Frontal cortex (tissue), 4 donors: ENCODE measurements at places on chromosomes 3 and 15.

DNA sequence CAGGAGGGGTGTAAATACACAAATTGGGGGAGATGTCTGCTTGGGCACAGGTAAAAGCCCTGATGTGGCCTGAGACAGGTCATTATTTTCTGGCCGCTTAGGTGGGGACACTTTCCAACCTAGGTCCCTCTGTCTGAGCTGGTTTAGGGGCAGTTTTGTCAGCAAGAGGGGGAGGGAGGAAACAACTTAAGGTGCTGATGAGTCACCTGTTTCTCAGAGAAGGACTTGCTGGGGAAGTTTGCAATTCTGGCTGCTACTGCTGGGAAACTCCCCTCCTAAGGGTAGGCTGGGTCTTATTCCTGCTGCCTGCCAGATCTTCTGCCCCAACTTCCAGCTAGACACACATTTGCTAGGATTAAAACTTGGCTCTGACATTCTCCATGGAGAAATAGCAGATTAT is 4.8 kb upstream of the RHOV start:
- no peak for DNase-seq

- DNase-seq, result no peak
Observed at GRCh38 chr3:128166971-128167453, 13.7 kb downstream of the EEFSEC start.

GRCh38 chr3:56291244-56291680 is 177.0 kb downstream of the ERC2 start:
- no peak for DNase-seq

DNA sequence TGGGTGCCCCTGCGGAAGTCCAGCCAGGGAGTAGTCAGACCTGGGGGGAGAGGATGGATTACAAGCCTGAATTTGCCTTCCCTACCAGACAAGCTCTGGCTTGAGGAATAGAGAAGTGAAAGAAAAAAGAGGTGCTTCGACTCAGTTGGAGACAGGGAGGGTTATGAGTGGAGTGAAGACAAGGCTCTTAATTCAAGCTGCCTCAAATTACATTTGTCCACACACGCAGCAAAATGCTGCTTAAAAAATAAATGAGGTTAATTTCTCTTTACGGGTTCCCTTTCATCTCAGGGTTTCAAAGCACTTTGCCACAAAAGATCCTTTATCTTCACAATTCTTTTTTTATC is 49.0 kb upstream of the SLC4A7 start:
- DNase-seq, result no peak

DNA sequence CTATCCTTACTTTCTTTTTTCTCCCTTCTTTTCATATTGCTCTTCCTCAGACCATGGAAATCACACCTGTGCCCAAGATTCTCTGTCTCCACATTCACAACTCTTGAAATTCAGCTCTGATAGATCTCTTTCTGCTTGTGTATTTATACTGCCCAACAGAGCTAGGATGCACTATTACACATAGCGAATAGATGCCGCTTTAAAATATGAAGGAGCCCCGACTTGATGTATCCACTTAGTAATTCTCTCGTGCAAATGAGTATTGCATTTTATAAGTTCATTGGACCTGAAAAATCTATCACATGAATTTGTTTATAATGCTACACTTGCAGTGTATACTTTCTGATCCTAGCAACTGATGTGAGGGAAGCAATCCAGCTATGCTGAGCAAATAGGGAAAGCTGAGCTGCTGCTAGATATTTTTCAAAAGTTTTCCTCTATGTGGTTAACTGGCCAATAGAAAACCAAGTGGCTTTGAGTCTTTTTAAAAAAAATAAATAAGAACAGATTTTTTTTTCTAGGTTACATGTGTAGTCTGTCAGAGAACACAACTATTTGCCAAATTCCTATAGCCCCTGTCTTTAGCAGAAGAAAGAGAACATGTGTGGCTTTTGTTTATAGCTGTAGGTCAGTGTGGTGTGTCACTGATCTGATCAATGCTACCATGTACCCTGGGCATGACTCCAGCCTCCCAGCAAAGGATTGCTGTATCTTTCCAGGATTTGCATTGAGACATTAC is 64.3 kb upstream of the LEKR1 start:
- no peak for DNase-seq

DNA sequence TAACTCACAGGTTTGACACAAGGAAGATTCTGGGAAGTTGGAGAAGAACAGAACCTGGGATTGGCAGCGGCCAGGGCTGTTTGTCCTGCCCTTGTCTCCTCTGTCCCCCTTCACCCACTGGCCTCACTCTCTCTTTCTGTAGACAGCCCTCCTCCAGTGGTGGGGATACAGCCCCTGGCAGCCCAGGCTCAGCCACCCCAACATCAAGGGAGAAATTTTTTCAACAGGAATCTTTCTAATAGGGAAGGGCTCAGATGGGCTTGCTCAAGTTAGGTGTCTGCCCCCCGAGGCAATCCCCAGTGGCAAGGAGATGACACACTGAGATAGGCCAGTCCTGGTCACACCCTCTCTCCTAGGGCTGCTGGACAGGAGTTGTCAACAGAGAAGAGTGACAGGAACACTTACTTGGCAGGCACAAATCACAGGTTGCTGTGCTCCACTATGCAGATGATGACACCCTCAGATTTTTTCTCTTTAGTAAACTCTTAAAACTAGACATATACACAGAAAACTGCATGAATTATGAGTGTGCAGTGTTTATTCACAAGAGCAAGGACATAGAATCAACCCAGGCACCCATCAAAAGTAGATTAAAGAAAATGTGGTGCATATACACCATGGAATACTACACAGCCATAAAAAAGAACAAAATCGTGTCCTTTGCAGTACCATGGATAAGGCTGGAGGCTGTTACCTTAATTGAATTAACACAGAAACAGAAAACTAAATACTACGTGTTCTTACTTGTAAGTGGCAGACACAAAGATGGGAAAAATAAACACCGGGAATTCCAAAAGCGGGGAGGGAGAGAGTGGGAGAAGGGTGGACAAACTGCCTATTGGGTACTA is 36.3 kb downstream of the PLA2G4D start:
- DNase-seq, result no peak

GRCh38 chr3:147651107-147651778 is 242.1 kb downstream of the ZIC1 start:
- no peak for DNase-seq

- DNase-seq, result no peak
Observed at GRCh38 chr15:92638291-92638708, 17.3 kb downstream of the FAM174B start.

DNA sequence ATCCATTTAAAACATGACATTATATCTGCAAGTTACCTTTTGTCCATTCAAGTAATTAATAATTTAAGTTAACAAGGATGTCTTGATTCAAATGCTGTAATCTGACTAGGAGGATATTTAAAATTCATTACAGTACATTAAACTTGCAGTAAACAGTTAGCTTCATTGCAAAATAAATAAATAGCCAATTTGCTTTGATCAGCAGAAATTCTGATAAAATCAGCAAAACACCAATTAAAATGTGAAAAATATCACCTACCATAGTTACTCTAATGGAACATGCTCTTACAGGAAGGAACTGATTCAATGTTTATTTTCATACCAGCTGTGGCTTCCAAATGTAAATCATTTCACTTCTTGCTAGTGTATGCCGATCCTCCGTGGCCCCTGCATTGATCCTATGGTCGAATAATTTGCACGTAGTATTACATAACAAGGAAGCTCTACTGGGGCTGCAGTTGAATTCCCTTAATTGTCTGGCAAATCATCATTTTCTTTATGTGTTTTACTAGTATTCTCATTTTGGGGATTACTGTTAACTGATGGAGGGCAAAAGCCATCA is 150.7 kb downstream of the FOXB1 start:
- no peak for DNase-seq

GRCh38 chr15:33671456-33671855 is 296.8 kb upstream of the CHRM5 start:
- no peak for DNase-seq

GRCh38 chr15:57932348-57932747 is 133.2 kb downstream of the ALDH1A2 start:
- no peak for DNase-seq

- DNase-seq, result no peak
Observed at GRCh38 chr3:13209634-13209997, 136.4 kb upstream of the IQSEC1 start.

DNA sequence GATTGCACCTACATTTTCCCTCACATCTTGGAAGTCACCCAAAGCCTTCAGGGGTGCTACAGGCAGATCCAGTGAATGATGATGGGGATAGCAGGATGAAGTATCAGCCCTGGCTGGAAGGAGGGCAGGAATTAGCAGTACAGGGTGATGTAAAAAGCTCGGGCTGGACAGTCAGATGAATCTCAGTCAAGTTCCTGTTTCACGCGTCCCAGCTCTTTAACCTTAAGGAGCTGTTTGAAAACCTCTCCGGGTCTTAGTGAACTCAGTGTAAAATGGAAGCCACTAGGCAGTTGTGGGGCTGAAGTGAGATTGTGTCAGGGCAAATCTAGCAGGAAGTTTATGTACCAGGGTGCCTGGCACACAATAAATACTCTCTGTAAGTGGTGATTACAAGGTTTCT is 166.4 kb upstream of the PROK2 start:
- no peak for DNase-seq

DNA sequence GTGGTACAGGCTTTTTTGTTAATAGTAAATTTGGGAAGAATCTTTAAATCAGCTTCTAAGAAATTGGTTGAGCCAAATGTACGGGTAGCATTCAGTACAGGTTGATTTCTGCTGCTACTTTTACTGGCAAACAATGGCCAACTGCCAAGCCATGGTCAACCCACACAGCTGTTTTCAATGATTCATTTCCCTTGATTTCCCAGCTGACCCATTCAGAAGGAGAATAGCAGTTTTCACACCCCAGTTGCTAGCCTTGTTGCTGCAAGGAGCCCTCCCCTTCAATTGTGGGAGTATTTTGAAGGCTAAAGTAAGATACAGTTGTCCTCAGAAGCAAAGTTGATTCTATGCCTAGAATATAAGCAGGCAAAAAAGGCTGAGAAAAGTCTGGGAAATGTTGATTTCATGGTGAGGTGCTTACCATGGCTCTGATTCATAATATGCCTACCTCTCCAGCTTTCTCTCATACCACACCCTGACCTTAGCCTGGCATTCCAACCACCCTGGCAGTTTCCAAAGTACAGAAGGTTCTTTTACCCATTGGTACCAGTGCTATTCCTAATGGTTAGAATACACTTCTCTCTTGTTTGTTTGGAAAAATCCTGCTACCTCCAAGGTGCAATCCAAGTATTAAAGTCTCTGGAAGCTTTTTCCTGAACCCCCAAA is 320.3 kb upstream of the TGFBR2 start:
- DNase-seq, result peak; percentile 38

- DNase-seq, result no peak
Observed at GRCh38 chr3:160757233-160758106, 1.4 kb downstream of the PPM1L start.

- no peak for DNase-seq
Observed at GRCh38 chr15:45126535-45127158, 3.0 kb downstream of the DUOXA1 start.

DNA sequence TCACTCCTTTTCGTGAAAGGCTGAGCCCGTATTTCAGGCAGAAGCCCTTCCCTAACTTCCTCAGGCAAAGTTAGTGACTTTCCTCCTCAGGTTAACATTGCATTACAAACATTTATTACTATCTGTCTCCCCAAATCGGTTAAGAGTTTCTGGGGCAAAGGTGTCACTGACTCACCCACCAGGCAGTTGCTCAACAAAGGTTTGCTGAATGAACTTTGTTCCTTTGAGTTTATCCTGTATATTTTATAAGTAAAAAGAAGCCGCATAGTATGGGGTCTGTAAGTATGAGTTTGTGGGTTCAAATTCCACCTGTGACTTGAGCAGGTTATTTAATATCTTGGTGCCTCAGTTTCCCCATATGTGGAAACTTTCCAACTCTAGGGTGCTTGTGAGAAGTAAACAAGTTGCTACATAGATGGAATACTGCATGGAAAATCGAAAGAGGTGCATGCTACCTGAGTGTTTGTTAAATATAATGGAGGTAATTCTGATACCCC is 177.7 kb downstream of the THRB start:
- DNase-seq, result no peak

- DNase-seq, result no peak
Observed at GRCh38 chr15:100759698-100760356, 119.8 kb upstream of the ALDH1A3 start.

GRCh38 chr3:122680475-122681283 is at the start of gene PARP14:
PARP14 (plus strand) TSS chr3:122680839; CDS start chr3:122680884, 45 bp downstream.
- peak; percentile 54 for DNase-seq

GRCh38 chr15:26877831-26878230 is 11.0 kb downstream of the GABRA5 start:
- no peak for DNase-seq

GRCh38 chr3:16059711-16060357 is 114.6 kb upstream of the GALNT15 start:
- DNase-seq, result no peak

GRCh38 chr3:49035281-49035680 is 6.1 kb upstream of the IMPDH2 start:
- DNase-seq, result no peak

GRCh38 chr3:43372809-43373559 is 86.6 kb downstream of the SNRK start:
- DNase-seq, result no peak

DNA sequence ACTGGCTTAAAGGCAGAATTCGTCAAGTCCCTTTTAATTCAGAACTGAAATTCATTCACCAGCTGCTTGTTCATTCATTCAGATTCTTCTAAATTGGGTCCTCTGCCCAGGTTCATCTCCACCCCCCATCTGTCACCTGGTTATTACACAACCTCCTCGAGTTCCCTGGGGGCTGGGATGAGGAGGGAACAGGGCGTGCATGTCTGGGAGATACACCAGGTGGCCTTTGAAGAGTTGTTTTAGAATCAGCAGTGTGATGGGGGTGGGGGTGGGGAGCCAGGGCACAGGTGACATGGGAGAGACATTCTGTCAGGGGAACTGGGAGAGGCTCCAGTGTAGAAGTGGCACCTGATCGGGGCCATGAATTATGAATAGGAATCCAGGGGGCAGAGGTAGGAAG is 8.2 kb downstream of the SNX33 start:
- no peak for DNase-seq

- DNase-seq, result no peak
Observed at GRCh38 chr3:33071946-33072345, 25.0 kb downstream of the GLB1 start.

GRCh38 chr3:48684480-48685143 is 1.1 kb downstream of the NCKIPSD start:
- peak; percentile 64 for DNase-seq

DNA sequence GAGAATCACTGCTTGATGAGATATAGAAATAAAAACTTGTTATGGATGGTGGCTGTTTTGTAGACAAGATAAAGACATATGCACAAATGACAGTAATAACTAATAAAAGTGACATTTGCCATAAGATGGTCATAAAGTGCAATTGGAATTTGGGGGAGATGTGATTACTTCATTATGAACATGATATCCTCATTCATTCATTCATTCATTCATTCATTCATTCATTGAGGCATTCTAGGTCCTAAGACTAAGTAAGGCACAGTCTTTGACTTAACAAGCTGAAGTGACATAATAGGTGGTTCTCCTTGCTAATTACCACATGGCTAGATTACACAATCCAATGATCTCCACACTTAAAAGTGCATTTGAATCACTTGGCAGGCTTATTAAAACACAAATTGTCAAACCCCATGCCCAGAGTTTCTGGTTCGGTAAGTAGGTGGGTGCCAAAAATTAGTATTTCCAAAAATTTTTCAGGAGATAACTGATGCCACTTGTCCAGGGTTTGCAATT is 18.9 kb downstream of the RAP2B start:
- no peak for DNase-seq

GRCh38 chr3:130853581-130853980 is 40.3 kb upstream of the ATP2C1 start:
- no peak for DNase-seq

- DNase-seq, result peak; percentile 51
Observed at GRCh38 chr3:183698318-183698751, 738 bp downstream of the YEATS2 start.
